ENCODE measurements at places on chromosomes 12 and 14. TPM values are rescaled to one million over a fixed set of nuclear protein-coding genes. Genes with fewer than 3 reads are reported as not detected.

DNA sequence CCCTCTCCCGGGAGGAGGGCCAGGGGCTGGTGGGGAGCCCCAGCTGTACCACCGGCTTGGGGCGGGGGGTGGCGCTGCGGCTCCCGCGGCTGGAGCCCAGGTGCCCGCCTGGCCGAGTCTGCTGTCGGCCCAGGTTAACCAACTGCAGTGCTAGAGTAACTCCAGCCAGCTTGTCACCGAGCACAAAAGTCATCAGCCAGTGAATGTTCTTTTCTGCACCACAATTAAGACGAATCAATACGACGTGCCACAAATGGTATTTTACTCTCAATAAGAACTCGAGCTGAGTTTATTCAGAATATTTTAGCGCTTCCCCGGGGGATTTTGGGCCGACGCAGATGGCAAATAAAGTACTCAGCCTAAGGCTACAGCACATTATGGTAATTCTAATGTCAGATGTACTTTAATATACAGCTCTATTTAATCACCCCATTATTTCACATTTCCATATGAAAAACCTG is 83.2 kb downstream of the BCL11B start:
- no peak for DNase-seq

- DNase-seq, result no peak
These were observed 6.0 kb upstream of the CALCOCO1 start for GRCh38 chr12:53733051-53733806.

GRCh38 chr14:90698379-90698869 is 117.8 kb downstream of the TTC7B start:
- DNase-seq, result peak; percentile 50

- DNase-seq, result no peak
These were observed 183.5 kb upstream of the C14orf180 start for GRCh38 chr14:104395941-104396681.

MAP1LC3B2 gene
- 5.5 TPM for polyA plus RNA-seq

DNA sequence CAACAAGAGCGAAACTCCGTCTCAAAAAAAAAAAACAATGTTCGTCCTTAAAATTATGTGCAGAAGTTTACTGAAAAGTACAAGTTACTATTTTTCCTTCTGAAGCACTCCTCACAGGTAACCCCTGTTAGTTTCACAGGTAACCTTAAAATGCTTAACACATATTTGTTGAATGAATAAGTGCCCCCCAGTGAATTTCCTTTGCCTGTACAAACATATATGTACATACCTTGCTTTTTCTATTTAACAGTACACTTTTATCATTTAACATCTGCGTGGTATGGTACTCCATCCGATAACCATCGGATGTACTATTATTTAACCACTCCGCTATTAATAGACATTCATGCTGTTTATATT is 1.4 kb upstream of the RAB35 start:
- DNase-seq, result no peak

LRRIQ1 gene
- 5.5 TPM for polyA plus RNA-seq

GRCh38 chr12:110029290-110029815 is 19.0 kb downstream of the C12orf76 start:
- DNase-seq, result no peak
